ENCODE measurements at places on chromosomes 11 and 22. TPM values are rescaled to one million over a fixed set of nuclear protein-coding genes. Genes with fewer than 3 reads are reported as not detected.

DNA sequence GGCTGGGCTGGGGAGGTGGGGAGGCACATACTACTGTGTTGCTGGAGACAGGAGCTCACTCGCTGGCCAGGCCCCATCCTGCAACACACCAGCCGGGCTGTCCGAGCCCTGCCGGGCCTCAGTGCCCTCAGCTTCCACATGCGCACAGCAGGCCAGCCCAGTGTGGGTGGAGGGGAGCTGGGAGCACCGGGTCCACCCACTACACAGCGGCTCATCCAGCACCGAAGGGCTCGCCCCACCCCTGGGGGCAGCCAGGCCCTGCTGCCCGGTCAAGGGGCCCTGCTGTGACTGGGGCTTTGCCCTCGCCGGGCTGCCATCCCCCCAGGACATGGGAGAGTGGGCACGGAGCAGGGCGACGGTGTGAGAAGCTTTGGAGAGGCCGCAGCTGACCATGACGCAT, 9.3 kb downstream of the TTLL8 start:
- DNase-seq = no peak

DNA sequence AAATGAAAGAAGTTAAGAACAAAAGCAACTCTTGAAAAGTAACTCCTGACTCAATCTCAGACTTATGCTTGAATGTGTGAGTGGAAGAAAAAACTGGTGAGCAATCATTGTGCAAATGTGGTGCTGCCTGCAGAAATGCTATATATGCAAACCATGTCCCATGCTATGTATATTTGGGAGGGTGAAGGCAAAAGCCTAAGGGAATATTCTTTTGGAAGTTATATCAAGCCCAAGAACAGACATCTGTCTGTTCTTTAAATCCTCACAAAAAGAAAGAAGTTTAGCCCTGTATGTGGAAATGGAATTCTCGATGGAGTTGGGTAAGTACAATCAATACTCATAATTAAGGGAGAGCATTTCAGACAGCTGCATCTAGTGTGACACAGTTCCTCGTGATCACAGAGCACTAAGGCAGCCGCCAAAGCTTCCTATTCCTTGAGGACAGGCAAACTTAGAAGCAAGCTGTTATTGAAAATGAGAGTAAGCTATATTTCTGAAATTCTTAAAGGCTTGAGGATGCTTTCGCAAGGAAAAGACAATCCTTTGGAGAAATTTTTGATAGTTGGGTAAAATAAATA, 406.5 kb upstream of the CHORDC1 start:
- no peak for DNase-seq

GRCh38 chr11:59822989-59823566, 12.5 kb upstream of the MRPL16 start:
- peak; percentile 50 for DNase-seq

GRCh38 chr11:105189581-105189980, 50.0 kb upstream of the CARD18 start:
- DNase-seq = no peak

- DNase-seq = no peak
Observed at GRCh38 chr22:29388759-29389090, 355 bp upstream of the AP1B1 start.

DNA sequence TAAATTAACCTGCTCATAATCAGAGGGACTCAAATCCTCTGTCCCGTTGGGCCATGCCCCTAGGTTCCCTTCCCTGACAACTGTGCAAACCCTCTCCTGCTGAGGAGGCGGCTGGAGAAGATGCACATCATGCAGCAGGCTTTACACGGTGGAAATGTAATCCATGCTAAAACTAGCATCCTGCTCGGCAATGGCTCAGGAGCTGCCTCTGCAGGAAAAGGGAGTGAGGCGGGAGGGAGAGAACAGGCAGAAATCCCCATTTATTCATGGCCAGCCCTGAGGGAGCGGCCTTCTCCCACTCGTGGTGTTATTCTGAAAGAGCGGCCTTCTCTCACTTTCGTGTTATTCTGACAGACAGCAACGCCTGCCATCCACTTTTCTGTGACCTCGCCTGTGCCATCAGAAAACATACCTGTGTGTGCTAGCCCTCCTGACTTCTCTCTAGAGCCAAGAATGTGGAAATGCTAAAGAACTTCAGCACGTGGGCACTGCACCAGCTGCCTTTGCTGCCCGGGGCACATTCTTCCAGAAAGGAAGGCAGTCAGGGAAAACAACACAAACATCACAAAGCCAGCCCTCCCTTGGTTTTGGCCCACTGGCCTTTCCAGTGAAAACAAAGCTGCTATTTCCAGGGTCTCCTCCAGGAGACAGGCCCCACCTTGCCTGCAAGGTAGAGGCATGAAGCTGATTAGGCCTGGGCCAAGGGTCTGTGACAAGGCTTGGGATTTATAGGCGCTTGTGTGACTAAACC, 62.9 kb upstream of the BID start:
- DNase-seq = no peak

DNA sequence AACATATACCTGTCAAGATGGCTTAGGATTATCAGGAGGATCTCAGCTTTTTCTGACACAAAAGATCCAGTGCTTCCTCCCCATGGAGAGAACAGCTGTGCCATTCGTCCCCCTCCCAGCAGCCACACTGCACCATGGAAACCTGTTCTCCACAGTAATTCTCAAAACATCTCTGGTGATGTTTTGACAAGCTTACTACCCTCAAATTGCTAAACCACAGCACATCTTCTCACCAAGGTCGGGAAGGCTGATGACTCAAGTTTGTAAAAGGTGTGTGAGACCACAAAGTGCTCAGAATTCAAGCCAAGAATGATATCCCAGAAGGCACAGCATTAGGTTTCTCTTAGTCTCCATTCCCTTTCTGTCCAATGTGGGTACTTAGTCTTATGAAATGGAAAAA, 3.9 kb upstream of the RAB38 start:
- DNase-seq = no peak

- no peak for DNase-seq
Observed at GRCh38 chr11:45590743-45591142, 74.7 kb downstream of the CHST1 start.

- no peak for DNase-seq
Observed at GRCh38 chr11:115963156-115963555, 458.9 kb upstream of the CADM1 start.

DNA sequence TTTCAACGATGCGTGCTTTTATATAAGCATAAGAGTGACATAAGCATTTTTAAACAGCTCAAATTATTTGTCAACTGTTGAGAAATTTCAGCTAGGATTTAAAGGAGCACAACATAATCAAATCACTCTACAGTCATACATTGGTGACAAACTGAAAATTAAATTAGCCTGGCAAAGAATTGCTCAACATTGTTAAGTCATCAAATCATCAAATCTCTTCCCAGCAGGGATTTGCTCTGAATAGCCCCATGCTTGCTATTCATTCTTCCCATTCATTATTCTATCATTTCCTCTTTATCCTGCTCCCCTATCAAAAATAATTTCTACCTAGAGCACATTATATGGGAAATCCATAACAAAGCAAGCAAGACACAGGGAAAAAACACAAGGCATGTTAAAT, 198.7 kb upstream of the LUZP2 start:
- no peak for DNase-seq

DNA sequence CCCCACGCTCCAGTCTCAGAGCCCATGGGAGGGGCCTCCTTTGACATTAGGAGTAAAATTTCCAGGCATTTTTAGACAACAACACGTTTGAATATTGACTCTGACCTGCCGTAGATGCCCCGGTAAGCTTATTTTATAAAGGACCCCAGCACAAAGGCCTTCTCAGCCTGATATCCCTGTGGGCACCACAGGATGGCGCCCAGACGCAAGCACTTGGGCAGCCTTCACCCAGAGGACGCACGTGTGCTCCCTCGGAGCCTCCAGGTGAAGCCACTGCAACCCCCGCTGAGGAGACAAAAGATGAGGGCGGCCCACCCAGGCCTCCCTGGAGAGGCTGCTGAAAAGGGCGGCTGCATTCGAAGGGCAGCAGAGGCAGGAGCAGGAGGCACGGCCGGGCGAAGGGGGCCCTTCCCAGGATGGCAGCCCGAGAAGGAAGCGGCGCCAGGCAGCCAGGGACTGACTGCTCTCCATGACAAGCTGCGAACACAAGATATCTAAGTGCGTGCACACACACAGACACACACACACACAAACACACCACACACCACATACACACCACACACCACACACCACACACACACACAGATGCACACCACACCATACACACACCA, 15.2 kb upstream of the TH start:
- DNase-seq = no peak

DNA sequence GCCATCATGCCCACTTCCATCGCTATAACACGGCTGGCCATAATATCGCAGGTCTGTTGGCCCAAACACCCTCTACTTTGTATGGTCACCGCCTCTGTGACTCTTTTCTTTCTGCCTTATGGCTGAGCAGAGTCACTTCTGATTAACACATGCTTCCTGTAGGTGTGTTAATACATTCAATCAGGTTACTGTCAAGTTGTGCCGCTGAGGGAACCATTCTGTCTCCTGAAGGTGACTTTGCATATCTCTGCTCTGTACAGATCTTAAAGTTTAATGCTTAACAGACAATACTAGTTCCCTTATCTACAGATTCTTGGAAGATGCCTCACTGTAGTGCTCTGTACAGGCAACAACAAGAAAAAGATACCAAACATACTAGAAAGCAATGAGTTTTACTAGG, 393.1 kb downstream of the CADM1 start:
- DNase-seq = no peak

- no peak for DNase-seq
Observed at GRCh38 chr22:35631597-35631996, 14.5 kb upstream of the MB start.

DNA sequence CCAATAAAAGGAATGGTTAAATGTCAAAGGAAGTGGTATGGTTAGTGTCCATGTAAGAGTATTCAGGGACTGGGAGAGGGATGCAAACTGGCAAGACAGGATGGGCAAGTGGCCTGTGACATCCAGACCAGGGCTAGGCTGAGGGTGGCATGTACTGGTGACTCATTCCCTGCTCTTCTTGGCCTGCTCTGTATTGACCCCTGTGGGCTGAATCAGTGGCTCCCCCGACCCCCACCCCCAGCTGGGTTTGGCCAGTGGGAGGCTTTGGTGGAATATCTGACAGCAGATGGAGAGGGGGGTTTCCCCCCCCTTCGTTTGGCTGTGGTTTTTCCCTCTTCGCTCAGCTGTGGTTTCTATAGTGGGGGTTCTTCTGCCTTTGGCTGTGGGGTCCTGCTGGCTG, 87.7 kb downstream of the CSNK2A3 start:
- no peak for DNase-seq

DNA sequence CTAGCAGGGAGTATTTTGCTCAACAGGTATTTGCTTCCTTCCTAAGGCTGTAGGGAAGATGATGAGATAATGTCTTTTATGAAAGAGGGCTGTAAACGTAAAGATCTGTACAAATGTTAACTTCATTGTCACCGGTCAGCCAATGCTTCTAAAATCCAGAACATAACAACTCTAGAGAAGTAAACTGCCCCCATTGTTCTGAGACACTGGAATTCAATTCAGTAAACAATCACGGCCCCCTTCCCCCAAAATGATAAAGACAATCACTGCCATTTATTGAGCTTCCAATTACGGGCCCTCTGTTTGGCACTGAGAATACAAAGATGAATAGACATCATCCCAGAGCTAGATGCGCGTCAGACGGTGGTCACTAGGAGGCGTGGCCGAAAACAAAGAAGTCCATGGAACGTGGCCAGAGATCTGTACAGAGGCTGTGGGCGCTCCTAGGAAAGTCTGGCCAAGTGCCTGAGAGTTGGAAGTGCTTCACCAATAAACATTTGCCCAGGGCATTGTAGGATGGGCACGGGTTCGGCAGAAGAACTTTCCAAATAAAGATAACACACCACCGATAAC, 576 bp downstream of the TMEM258 start:
- DNase-seq = peak; percentile 67

LRP5 gene
- 82.4 TPM for total RNA-seq

FHIP1B gene
- 49.5 TPM for total RNA-seq

AMOTL1 gene
- total RNA-seq = 84.2 TPM

KCNK7 gene
- 0.83 TPM for total RNA-seq

MRGPRE gene
- total RNA-seq = 0.81 TPM

SWAP70 gene
- total RNA-seq = 49.0 TPM

SORL1 gene
- total RNA-seq = 134 TPM

PKDREJ gene
- 0.13 TPM for total RNA-seq

HEPACAM gene
- total RNA-seq = 0.68 TPM

MAPK1 gene
- total RNA-seq = 136 TPM

OSBP2 gene
- total RNA-seq = 4.3 TPM

RIC3 gene
- 60.8 TPM for total RNA-seq

C11orf87 gene
- 5.9 TPM for total RNA-seq

MMP12 gene
- total RNA-seq = not detected

TP53I11 gene
- total RNA-seq = 67.7 TPM

SAA4 gene
- total RNA-seq = not detected

MS4A3 gene
- total RNA-seq = not detected
